ENCODE measurements at places on chromosomes 4 and X.

GRCh38 chr4:164318350-164318749 is 435.6 kb upstream of the SMIM31 start:
- no peak for DNase-seq

DNA sequence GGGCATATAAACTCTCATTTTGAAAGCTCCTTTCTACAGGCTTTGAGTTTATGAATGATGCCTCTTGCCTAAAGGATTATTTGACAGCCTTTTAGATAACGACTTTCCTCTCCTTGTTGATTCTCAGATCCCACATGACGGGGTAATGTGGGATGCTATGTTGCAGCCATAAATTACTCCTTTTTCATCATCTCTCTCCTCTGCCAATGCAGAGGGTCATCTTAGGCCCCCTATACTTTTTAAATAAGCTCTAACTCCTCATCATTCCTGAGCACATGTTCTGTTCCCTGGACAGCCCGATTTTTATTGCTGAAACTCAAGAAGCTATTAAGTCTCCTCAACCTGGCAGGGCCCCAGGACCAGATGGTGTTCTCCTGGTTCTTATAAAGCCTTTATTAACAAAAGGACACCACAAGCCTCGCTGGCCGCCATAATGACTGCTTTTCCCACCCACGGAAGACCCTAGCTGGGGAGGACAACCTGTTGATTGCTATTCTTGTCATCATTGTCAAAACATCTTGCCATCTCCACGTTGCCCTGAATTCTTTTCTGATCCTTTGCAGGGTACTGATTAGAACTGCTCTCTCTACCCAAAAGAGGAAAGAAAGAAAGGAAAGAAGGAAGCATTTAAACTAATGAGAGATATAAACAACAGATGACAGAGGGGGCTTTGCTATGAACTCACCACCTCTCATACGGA is 150.7 kb downstream of the DHX15 start:
- no peak for DNase-seq

DNA sequence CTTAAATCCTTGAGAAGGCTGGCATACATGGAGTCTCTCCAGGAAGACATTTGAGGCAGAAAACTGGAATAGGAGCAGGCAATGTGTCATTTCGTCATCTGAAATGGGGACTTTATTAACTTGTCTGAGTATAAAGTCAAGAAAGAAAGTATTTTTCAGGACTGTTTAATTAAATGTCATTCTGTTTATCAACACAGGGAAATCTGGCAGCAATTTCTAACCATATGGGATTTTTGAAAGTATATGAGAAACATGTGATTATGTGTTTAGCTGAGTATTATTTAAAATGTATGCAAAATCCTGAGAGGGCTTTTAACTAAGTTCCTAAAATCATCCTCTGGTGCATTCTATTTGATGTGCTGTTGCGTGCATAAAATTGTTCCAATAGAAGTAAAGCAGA is 3.9 kb upstream of the FAM9A start:
- DNase-seq, result no peak

- DNase-seq, result no peak
Measured at GRCh38 chrX:136034668-136035067, 49.4 kb downstream of the SLC9A6 start.

GRCh38 chrX:107454302-107454701 is 4.8 kb downstream of the FRMPD3 start:
- DNase-seq, result peak; percentile 33

- DNase-seq, result no peak
Measured at GRCh38 chrX:137424679-137425078, 141.2 kb upstream of the ZIC3 start.

DNA sequence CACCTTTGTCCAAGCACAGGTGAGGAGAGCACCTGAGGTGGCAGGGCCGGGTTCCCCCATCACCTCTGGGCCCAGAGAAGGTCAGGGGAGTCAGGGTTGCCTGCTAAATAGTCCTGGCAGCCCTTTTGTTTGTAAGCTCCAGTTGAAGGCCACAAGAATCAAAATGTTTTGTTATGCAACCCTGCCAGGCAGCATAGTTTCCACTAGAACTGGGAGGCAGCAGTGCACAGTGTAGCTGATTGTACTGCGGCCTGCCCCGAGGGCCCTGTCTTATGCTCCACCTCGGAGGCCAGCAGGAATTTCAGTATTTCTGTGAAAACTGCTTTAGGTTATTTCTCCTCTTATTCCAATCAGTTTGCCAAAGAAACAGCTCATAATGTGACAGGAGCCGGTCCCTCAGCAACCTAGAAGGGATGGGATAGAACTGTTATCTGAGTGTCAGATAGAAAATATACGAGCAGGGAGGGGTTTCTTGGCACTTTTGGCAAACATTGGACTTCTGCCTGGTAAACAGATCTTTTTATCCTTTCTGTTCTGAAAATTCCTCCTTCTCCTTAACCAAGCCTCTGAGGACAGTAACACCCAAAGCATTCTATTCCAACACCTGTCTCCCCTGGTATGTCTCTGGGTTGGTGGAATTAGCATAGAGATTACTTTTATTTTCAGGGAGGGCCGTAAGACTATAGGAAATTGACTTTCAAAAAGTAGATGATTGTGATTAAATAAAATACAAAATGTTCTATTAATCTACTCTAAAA is 93.6 kb downstream of the LNX1 start:
- peak; percentile 44 for DNase-seq

- DNase-seq, result no peak
Measured at GRCh38 chr4:153401501-153401900, 57.0 kb downstream of the MND1 start.

DNA sequence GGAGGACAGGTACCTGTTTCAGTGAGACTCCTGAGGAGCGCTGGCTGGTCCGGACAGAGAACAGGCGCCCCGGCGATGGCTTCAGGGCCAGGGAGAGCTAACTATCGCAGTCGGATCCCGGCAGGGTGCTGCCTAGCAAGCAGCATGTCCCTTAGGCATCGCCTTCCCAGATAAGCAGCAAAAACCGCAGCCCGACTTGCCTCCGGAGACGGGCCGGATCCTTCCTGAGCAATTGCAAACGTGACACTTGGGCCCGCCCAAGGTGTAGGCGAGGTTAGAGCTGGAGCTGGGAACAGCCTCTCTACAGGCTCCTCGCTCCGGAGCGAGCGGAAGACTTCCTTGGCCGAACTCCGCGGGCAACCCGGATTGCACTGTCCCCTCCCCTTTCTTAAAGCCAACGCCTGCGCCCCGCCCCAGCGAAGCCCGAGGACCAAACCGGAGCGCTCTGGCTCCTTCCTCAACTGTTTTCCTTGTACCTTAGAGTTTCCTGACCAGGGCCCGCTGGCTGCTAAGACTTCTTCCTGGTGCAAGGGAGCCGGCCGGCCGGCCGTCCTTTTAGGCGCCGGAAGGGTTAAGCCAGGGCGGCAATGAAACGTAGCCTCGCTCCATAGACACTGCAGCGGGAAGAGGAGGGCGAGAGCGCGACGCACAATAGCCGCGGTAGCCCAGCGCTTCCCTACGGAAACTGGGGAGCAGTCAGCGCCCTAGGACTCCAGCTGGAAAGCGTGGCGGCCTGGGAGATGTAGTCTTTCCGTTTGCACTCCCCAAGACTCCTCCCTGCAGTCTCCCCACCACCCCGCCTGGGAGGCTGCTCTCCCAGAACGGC is at the start of gene OPHN1:
Gene OPHN1 (minus strand): TSS at position 341 of the 826 bp plus-strand sequence. CDS start 475 bp downstream, outside the sequence.
- peak; percentile 80 for DNase-seq

GRCh38 chr4:174378951-174379350 is 95.2 kb downstream of the CEP44 start:
- no peak for DNase-seq

- no peak for DNase-seq
Measured at GRCh38 chr4:186096681-186097165, 7.8 kb upstream of the FAM149A start.

DNA sequence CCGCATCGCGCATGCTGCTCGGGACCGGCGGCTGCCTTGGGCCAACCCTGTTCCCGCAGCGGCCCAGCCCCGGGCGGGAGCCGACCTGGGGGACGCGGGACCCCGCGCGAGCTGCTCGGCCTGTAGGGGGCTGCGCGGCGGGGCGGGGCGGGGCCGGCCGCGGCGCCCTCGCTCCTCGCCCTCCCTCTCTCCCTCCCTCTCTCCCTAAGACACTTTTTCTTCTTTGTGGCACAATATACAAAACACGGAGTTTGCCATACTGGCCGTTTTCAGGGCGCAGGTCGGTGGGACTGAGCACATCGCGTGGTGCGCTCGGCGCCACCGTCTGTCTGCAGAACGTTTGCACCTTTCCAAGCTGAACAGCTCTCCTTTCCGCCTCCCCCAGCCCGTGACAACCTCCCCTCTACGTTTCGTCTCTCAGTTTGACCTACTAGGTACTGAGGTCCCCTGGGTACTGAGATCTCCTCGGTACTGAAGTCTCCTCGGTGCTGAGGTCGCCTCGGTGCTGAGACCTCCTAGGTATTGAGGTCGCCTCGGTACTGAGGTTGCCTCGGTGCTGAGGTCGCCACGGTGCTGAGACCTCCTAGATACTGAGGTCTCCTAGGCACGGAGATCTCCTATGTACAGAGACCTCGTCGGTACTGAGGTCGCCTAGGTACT is 261.1 kb upstream of the PLCXD1 start:
- no peak for DNase-seq

GRCh38 chr4:15186149-15186548 is 183.9 kb downstream of the CPEB2 start:
- peak; percentile 6 for DNase-seq

DNA sequence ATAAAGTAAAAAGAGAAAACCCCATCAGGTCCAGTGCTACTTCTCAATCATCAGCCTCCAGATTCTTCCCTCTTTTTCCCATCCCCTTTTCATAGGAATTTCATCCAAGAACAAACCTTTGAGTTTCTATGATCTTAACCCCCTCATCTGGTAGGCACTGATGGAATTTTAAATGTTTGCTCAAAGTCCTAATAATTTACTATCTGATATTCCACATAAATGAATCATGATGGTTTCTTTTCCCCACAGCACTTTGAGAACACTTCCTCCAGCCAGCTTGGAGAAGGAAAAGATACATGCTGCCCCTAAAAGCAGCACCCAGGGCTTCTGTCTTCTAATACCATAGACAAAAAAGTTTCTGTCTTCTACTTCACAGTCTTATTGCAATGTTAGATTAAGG is 19.4 kb upstream of the KLHL8 start:
- DNase-seq, result peak; percentile 32

DNA sequence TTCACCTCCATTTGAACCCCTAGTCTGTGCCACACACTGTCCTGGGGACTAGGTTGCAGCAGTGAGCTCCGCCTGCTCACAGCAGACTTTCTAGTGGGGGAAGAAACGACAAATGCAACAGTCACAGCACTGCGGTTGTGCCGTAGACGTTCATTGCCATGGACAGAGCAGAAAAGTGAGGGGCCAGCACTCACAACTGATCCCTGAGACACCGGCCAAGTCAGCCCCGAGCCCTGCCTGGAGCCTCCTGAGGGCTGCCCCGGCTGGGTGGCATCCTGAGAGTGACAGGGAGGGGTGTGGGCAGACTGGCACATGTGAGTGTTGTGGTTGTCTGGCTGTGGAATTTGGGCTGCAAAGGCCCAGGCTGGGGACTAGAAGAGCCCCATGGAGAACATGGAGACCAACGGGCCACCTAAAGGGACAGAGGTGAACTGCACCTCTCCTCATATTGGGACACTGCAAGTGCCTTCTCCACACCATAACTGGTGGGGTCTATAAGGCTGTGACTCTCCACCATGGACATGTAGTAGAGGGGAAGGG is 4.6 kb downstream of the DUSP9 start:
- no peak for DNase-seq

- no peak for DNase-seq
Measured at GRCh38 chr4:99275050-99275449, 15.7 kb downstream of the ADH1A start.

- DNase-seq, result no peak
Measured at GRCh38 chr4:5730436-5730835, 19.4 kb downstream of the EVC start.

- DNase-seq, result no peak
Measured at GRCh38 chrX:149371986-149372385, 133.1 kb downstream of the IDS start.

DNA sequence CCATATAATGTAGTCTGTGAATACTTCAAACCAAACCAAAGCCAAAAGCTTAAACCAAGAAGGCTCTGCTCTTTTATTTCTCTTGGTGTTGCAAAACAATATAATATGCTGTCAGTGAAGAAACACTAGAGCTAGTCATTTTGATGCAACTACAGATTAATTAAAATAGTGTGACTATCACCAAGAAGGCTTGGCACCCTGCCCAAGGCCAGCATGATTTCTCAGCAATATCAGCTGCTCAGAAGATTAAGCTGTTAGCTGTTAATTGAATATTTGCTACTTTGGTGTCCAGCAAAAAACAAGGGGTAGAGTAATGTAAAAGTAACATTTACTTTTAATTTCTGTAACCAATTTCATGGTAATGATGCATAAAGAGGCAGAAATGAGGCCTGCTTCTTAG is 104.9 kb upstream of the PRPS2 start:
- no peak for DNase-seq

DNA sequence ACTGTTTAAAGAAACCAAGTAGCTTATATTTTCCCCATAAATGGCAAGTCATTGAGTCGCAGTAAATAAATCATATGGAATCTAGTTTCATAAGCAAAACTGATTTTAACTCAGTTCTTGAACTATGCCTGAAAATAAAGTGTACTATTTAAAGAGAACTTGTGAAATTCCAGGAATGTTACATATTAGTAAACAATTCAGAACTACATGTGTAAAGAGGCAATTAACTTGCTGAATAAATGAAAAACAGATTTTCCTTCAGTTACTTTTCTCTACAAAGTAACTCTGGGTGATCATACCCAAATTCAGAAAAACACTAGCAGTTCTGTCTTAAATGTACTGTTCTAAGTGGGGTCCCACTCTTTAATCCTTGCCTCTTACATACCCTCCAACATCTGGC is 236.1 kb upstream of the EDNRA start:
- DNase-seq, result no peak

DNA sequence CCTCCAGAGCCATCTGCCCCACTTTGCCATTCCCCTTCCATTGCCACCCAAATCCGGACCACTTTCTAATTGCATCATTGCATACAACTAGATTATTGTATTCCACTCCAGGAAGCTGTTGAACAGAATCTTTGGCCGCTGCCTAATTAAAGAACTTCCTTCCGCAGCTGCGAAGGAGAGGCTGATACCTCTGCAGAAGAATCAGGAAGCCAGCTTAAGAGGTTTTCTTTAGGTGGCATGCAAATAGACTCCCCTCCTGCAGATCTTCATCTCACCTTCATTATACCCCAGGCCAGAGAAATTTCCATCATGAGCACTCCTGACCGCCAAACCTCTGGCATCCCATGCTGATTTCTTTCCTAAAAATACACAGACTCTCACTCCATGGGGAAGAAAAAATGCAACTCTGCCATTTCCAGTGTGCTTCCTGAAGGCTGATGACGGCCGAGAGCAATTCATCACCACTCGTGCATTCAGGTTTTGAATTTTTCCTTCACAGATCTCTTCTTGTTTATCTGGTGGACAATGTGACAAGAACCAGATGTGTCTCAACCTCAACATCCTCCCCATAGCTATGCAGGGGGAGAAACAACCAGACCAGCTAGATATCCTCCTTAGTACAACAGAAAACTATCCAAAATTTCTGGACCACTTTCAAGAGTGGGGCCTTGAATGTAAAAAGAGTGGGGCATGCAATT is 31.2 kb downstream of the LGI2 start:
- no peak for DNase-seq

GRCh38 chr4:155377276-155377675 is 511 bp upstream of the MAP9 start:
- DNase-seq, result no peak

Data from HFFc6 (cell line).